Renal pelvis (tissue), 12 donors: ENCODE measurements at places on chromosomes 7 and 10.

GRCh38 chr7:100088095-100088620 lies 611 bp upstream of the COPS6 start:
- no peak for DNase-seq

DNA sequence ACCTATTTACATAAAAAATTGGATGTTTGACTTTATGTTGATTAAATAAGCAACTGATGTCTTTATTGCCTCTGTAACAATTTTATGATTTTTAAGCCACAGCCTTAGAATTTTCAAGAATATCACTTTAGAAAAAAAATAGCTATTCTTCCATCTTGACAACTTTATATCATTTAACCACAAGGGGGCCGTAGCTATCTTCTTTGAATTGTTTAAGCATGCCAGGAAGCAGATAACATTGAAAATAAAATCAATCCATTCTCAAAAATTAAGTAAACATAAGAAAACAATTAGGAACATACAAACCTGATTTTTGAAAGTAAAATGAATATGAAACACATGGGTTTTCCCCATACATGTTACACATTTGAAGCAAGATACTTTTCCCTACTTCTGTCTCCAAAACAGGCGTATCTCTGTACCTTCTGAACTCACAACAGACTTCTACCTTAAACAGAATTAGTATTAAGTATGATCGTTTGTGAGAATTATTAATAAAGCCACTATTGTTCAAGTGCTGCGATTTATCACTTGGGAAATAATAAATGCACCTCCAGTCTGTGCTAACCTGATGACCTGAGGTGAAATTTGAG lies 209.0 kb downstream of the CACNA2D1 start:
- peak; percentile 30 for DNase-seq

DNA sequence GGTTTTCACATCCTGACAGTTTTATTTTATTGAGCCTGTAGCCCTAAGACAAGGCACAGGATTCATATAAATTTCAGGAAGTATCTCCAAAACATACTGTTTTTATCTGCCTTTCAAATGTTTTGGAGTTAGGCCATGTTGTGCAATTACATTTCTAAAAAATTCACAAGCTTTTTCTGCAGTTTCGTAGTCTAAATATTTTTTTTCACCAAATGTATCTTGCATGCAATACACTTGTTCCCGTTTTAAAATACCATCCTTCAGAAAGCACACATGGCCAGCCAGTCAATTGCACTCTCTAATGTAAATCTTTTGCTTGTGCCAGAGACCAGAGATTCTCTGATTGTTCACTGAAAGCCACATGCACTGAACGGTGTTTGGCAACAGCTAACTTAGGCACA lies 161.5 kb upstream of the PRKCQ start:
- DNase-seq = no peak

GRCh38 chr10:9992661-9993060 lies 1025.0 kb upstream of the CELF2 start:
- no peak for DNase-seq

DNA sequence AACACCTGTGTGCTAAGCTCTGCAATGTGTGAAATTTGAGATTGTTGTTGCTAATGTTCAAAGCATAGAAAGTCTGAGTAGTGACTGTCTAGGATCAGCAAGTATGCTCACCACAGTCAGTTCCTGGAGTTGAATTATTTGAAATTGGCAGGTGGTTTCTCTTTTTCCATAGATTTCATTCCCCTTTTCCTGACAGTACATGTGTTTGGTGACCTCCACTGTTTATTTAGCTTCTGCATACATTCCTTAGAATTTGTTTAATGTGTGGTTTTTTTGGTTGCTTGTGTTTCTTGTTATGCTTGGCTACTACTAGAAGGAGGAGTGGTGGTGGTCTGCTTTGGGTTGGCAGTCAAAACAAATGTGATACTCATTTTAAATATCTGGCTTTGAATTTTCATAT lies 52.3 kb downstream of the FOXP2 start:
- no peak for DNase-seq

DNA sequence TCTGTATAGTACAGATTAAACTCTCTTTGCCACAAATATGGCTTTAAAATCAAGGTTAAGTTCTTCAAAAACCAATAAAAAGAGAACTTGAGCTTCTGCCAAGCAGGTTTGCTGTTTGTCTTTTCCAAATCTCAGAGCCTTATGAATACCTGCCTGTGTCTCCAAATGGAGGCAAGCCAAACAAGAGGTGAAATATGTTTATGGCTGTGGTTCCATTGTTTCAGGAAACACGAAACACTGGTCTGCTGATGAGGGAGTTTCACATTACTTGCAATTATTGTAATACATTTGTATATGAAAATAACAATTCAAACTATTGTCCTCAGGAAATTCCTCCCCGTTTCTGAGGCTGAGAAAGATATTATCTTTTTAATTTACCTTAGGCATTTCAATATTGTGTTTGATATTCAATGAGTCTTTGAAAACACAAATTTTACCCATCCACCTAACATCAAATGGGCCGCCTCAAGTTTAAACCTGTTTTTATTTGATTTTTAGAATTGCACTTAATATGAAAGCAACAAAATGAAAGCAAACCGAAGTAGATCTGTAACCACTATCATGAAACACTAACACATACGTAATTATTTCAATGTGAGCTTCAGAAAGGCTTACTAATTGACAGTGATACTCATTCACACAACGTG lies 359.3 kb downstream of the HGF start:
- DNase-seq = peak; percentile 10

GRCh38 chr10:86371691-86372090 lies 5.1 kb upstream of the GRID1 start:
- no peak for DNase-seq

GRCh38 chr10:86686972-86687371 lies 18.7 kb downstream of the LDB3 start:
- no peak for DNase-seq

DNA sequence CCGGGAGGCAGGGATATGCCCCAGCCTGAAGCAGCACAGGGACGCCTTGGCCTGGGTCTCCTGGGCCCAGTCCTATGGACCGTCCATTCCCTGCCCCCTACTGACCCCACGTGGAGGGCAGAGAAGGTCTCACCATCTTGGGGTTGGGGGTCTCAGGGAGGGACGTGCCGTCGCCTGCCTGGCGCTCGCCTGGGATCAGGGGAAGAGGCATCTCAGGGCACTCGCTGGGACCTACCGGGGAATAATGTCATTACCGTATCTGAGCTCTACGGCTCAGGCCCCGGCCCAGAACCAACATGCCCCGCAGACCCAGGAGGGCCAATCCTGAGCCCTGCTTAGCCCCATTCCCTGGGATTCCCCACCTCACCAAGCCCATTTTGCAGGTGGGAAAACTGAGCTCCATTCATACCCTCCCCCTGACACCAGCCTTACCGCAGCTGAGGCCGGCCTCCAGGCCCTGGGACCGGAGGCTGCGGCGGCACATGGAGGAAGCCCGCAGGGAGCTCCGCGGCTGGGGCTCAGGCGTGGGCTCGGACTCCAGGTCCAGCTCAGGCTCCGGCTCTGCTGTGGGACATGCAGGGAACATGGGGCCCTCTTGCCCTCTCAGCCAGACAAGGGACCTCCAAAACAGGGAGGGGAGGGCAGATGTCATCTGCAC lies 40.7 kb downstream of the GRID2IP start:
- no peak for DNase-seq

- DNase-seq = no peak
Observed at GRCh38 chr7:49580761-49581160, 192.7 kb upstream of the VWC2 start.

GRCh38 chr7:50851891-50852290 lies 69.2 kb upstream of the GRB10 start:
- DNase-seq = no peak

DNA sequence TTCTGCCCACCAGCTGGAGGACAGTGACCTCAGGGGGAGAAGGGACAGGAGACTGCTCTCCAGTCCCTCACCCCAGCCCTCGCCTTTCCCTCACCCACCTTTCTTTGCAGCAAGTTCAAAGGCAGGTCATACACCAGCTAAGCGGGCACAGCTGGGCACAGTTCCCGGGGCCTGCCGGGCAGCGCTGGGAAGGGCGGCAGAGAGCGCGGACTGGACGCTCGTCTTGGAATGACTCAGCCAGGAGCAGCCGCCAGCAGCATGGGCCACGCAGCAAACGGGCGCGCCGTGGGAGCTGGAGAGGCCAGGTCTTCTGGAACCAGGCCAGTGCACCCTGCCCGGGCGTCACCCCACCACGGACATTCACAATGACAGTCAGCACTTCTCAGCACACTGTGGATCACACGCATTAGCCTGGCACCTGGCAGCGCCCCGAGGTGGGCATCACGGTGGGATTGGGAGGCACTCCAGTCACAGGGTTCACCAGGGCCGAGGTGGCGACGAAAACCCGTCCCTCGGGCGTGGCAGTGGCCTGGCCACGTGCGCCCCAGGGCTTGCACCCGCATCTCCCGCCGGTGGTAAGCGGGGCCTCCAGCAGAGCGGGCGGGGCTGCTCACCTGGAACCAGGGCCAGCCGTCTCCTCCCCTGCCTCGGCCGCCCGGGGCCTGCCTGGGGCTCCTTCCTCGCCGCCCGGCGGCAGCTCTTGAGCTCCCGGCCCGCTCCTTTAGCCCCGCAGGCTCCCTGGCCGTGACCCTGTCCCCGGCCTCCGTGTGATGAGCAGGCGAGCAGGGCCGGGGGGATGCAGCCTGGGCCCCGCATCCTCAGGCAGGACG lies 29.0 kb upstream of the WDFY4 start:
- DNase-seq = peak; percentile 12

GRCh38 chr10:125691160-125691981 lies 8.4 kb upstream of the TEX36 start:
- DNase-seq = no peak

DNA sequence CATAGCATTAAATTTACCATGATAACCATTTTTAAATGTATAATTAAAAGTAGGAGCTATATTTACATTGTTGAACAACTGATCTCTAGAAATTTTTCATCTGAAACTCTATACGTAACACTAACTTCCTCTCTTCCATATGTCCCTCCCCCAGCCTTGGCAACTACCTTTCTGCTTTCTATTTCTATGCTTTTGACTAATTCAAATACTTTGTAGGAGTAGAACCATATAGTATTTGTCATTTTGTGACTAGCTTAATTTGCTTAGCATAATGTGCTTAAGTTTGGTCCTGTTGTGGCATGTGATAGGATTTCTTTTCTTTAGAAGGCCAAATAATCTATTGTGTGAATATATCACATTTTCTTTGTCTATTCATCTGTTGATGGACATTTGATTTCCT lies 225.3 kb upstream of the POT1 start:
- DNase-seq = no peak

- DNase-seq = no peak
Observed at GRCh38 chr7:23467291-23467805, 2.9 kb downstream of the IGF2BP3 start.

GRCh38 chr7:26279405-26279804 lies 12.3 kb upstream of the SNX10 start:
- DNase-seq = no peak

DNA sequence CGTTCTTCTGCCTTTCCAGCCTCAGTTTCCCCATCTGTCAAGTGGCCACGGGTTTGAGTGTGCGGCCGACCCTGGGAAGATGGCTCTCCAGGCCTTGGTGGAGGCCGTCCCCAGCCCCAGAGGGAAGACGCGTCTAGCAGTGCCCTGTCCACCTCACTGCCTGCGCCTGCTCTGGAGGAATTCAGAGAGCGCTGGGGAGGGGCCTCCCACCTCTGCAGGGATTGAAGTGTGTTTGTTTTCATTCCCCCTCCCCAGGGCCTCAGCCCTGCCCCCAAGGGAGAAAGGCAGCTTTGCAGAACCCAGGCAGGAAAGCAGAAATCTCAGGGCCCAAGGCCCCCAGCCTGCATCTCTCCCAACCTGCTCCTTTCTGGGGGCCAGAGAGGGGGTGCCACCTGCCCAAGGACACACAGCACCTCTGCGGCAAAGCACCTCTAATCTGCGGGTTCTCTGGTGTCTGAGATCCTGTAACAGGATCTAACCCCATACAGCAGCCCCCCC lies 91.0 kb downstream of the MICALL2 start:
- DNase-seq = peak; percentile 63

GRCh38 chr10:79223091-79224048 lies 123.9 kb upstream of the PPIF start:
- peak; percentile 55 for DNase-seq

GRCh38 chr10:47127188-47127785 lies 172.7 kb upstream of the GDF10 start:
- DNase-seq = no peak

- DNase-seq = no peak
Observed at GRCh38 chr7:155846936-155847335, 34.7 kb upstream of the SHH start.

- DNase-seq = no peak
Observed at GRCh38 chr10:100972115-100972903, 3.0 kb downstream of the SEMA4G start.

DNA sequence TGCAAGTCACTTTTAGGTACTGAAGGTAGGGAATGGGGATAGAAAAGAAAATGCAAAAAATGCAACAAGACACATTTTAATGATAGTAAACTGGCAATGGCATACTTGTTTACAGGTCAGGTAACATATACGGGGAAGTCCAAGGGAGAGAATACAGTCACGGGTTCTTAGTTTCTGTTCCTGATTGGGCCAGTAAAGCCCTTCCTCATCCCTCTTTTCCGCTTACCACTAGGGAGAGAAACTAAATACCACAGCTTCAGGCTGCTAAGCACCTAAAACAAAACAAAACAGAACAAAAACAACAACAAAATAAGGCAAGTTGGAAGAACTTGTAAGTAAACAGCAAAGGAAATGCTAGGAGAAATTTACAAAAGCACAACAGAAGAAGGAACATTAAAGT lies 65.2 kb upstream of the OGDHL start:
- no peak for DNase-seq

- DNase-seq = no peak
Observed at GRCh38 chr10:68364101-68364886, 31.6 kb upstream of the PBLD start.

DNA sequence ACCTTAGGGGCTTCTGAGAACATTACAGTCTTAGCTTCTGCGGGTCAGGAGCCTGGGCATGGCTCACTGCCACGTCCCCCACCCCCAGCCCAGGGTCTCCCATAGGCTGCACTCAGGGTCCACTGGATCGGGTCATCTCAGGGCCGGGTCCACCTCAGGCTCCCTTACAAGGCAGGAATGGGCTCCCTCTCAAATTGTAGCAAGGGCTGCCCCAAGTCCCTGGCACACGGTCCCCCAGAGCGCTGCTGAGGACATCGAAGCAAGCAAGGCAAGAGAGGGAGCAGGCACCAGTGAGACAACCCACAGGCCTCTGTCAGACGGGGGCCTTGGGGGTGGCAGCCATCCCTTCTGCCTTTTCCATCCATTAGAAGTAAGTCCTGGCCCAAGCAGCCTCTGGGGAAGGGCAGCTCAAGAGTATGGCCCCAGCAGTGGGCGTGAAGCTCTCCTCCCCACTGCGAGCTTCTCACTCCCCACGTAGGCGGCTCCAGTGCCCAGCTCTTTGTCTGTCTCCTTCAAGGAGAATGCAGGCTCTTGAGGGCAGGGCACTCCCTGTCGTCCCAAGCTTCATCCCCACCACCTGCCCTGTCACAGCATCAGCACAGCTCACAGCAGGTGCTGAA lies 18.0 kb upstream of the RET start:
- DNase-seq = no peak

GRCh38 chr7:1706381-1706720 lies 36.3 kb downstream of the ELFN1 start:
- DNase-seq = no peak

GRCh38 chr7:90723866-90724265 lies 127.7 kb downstream of the CDK14 start:
- DNase-seq = no peak
